Caudate nucleus (tissue), 63 donors: ENCODE measurements at places on chromosomes 3 and 15.

- no peak for DNase-seq
These were observed 17.8 kb upstream of the SCAMP5 start for GRCh38 chr15:74977599-74977998.

DNA sequence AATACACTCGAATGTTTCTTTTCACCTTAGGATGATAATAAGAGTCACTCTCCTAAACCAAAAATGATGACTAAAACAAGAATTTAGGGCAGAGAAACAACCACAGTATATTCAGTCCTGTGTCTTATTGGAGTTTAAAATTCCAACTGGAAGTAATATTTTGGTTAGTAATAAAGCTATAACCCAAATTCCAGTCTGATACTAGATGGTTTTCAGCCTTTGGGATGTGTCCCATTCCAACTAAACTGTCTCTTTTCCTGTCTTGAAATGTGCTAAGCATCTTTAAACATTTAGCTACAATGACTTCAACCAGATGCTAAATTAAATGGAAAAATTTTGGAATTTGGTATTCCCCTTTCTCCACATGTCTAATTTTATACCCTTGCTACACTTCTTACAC, 510.0 kb downstream of the ROBO1 start:
- DNase-seq, result no peak

DNA sequence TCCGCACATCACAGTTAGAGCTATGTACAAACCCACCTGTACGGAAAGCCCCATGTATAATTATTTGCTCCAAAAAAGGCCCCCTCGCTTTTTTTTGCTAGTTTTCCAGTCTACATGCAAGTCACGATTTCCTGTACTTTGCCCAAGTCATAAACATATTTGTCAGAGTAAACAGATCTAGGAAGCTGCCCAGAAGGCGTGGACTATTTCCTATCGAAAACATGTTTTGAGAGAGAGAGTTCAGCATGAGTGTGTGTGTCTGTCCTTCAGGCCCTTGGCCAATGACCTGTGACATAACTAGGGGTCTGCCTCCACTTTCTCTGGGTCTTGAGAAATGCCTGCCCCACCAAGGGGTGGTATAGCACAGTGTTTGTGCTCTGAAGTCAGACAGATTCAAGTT, 72.7 kb upstream of the HACD2 start:
- DNase-seq, result no peak

DNA sequence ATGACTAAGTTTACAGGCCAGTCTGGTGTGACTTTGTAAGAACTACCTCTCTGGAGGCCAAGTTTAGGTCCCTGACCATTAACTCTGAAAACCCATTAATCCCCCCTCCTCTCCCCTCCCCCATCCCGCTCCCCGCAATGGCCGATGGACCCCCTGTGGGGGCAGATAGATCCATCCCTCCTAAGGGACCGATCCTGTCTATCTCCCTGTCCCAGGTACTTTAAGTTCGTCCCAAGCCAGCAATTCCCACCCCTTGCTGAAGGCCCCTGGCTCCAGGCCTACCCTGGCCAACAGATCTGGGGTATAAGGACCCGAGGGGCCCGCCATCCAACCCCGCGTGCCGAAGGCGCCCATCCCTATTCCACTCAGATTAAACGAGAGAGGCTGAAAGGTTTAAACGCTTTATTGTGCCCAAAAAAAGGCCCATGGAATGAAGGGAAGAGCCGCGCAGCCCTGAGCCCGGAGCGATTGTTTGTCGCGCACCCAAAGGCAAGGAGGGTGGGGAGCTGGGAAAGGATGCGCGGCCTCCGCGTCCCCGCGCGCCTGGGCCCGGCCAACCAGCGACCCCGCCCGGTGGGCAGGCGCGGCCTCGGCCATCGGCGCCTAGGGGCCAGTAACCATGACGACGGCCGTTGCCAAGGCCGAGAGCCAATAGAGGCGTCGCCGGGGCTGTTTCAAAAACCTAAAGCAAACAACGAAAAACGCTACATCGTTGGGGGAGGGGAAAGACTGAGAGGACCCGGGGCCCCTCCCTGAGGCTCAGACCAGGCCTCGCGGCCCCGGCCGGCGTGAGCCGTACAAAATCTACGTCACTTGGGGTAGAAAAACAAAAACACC, 35.9 kb downstream of the HMCES start:
- DNase-seq, result peak; percentile 54

DNA sequence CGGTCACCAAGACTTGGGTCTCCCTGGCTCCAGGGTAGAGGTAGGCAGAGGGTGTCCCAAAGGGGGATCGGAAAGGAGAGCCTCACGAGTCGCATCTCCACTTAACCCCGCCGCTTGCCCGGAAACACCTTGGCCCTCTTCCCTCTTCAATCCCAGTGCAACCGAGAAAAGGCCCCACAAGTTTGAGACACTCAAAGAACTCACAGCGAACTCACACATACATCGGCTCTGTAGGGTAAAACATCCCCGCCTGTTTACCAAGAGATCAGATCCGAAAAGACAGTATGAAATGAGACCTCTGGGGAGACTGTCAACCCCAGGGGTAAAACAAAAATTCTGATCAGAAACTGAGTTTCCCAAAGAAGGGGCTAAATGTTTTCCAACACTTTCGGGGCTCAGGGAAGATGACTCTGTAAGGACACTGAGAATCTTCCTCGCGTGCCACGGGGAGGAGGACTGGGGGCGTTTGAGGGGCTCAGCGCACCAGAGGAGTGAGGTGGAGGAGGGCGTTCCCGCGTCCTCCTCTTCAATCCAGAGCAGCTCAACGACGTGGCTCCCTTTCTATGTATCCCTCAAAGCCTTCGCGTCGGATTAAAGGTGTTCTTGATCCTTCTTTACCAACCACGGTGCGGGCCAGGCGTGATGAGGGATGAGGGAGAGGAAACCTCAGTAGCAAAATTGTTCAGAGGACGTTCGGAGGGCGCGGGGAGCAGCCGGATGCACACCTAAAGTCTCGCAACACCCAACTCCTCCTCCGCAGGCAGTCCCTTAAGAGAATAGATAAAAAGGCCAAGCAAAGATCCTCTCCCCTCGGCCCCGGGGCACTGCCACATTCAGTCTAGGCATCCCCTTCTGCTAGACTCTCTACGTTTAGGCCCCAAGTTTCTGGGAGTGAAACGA, 3.7 kb downstream of the WNT5A start:
- DNase-seq, result no peak

- DNase-seq, result no peak
These were observed 1227.6 kb upstream of the EPHA6 start for GRCh38 chr3:95586754-95587153.

DNA sequence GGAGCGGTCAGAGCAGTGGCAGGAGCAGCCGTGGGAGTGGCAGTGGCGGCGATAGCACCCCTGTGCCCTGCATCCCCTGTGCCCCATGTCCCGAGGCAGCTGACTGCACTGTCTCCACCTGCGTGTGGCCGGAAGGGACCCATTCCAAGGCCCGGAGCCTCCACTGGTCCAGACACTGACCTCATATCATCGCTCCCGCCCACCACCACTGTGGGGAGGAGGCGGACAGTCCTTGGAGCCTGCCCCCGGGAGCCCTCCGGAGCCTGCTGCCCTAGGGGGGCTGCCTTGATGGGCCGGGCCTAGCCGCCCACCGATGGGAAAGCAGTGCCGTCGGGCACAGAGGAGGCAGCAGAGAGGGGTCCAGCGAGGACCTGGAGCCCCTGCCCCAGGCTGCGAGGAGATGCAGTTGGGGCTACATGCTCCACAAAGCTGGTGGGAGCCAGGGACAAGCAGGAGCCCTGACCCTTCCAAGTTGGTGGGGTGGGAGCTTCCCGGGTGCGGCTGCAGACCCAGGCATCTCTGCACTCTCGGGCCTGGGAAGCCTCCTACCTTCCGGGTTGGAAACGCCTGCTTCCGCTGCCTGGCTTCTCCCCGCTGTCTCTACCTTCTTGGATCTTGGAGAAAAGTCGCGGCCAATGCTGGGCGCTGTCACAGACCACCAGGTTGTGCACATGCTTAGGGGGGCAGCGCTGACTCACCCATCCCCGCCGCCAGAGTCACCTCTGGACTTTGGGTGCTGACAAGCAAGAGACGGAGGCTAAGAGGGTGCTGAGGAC, 283.2 kb upstream of the ROBO1 start:
- DNase-seq, result no peak

DNA sequence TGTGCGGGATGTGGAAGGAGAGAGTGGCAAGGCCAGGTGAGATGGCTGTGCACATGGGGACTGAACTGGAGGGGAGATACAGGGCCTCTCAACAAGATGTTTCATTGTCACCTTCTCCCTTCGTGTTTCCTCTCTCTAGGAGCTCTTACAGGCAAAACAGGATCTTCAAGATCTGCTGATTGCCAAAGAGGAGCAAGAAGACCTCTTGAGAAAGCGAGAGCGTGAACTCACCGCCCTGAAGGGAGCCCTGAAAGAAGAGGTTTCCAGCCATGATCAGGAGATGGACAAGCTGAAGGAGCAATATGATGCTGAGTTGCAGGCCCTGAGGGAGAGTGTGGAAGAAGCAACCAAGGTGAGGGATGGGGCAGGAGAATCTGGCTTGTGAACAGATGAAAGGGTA, 85.2 kb downstream of the CGNL1 start:
- no peak for DNase-seq

- no peak for DNase-seq
These were observed 375.1 kb upstream of the ARRDC4 start for GRCh38 chr15:97585408-97585807.

- peak; percentile 2 for DNase-seq
These were observed 41.4 kb downstream of the ROBO2 start for GRCh38 chr3:77081240-77081661.

DNA sequence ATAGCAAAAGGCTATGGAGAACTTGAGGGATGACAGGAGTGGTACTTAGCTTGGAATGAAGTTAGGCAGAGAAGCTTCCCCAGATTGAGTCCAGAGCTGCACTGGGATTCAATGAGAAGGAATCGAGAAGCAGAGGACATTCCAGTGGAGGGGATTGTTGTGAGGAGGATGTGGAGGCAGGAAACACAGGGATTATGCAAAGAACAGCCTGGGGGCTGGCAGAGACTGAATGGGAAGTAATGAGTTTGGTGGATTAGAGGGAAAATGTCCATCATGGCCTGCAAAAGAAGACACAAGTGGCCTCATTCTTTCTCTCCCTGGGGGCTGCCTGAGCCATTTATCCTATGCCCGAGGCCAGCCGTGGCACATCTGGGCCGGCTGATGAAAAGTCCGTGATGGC, 20.5 kb upstream of the SCN10A start:
- no peak for DNase-seq

DNA sequence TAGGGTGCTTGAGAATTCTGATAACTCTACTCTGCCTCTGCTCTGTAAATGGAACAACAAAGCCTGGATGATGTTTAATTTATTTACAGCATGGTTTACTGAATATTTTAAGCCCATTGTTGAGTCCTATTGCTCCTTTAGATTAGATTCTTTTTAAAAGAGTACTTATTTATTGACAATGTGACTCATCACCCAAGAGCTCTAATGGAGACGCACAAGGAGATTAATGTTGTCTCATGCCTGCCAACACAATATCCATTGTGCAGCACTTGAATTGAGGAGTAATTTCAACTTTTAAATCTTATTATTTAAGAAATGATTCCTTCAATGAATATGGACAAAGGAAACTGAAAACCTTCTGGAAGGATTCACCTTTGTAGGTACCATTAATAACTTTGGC, 691.4 kb downstream of the ZBBX start:
- DNase-seq, result no peak

DNA sequence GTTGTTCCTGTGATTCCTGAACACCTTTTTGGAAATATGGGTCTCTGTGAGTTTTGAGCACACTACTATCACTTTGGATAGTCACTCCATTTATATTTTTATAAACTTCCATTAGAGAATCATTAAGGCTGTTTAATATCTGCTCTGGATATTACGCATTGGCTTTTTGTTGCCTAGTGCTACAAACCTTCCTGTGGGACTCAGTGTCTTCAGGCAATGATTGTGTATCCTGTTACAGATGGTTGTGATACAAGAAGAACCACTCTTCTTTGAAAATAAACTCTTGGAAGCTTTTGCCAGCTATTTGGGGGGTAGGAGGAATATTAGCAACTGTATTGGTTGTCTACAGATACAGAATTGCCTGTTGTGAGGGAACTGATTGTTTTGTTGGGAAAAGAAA, 15.6 kb downstream of the GCSAM start:
- no peak for DNase-seq

DNA sequence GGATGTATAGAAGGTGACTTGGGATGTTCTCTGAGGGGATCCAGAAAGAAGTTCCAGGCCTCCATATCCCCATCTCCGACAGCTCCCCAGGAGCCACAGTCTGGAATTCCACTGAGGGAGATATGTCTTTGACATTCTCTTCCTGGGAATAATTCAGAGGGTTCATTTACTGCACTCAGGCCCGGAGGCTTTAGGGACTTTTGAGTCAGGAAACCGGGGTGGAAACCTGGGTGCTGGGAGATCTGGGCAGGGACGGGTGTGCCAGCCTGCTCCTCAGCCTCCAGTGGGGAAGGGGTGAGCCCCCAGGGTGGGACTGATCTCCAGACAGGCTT, 147.7 kb downstream of the SMAD6 start:
- no peak for DNase-seq

GRCh38 chr15:63791228-63791627, 42.5 kb downstream of the HERC1 start:
- DNase-seq, result no peak

GRCh38 chr15:88615303-88616107, 5.6 kb upstream of the AEN start:
- DNase-seq, result no peak

DNA sequence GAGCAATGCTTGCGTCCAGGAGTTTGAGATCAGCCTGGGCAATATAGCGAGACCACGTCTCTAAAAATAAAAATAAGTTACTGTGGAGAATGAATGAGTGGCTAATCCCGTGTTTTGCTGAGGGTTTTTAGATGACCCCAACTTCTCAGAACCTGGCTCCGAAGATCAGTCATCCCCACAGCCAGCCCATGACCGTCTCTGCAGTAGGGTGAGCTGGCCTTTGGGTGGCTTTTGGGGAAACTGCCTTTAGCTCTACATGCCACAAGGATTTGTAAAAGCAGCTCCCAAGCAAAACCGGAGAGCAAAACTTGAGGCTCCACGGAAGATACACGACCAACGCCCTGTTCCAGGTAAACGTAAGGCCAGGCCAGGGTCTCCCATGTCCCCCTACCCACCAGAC, 39.2 kb upstream of the TFRC start:
- no peak for DNase-seq

DNA sequence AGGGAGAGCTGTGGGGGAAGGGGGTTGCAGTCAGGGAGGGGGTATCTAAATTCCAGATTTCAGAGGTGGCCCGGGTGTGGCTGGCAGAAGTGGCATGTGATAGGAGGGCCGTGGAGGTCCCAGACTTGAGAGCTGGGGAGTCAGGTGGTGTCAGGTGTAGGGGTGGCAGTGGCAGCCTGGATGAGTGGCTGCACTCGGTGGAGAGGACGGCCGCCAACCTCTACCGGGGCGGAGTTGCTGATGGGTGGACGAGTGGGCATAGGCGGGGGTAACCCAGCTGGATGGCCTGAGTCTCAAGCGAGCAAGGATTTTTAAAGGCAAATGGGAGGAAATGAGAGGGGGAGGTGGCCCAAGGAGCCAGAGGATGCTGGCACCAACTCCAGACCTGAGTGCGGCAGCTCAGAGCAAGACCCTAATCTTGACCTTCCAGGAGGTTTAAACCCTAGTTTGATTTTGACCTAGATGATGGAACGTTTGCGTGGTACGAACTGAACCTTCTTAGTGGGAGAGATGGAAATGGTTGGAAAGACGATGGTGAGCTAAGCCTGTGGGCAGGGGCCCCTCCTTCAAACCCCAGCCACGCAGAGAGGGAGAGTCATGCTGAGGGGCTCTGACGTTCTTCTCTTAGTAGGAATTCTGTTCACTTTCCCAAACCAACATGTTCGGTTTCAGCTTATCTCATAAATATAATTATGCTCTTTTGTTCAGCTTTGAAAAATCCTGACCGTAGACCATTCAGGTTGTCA, 8.0 kb downstream of the TRAK1 start:
- no peak for DNase-seq

- DNase-seq, result no peak
These were observed 16.5 kb downstream of the SPICE1 start for GRCh38 chr3:113498221-113499005.

GRCh38 chr3:131729643-131730017, 226.9 kb upstream of the MRPL3 start:
- DNase-seq, result no peak
